ENCODE measurements at places on chromosomes 2 and 18. TPM values are rescaled to one million over a fixed set of nuclear protein-coding genes. Genes with fewer than 3 reads are reported as not detected.
A peak's percentile ranks its signal among the peaks of the same experiment; 100 is the strongest.

DNA sequence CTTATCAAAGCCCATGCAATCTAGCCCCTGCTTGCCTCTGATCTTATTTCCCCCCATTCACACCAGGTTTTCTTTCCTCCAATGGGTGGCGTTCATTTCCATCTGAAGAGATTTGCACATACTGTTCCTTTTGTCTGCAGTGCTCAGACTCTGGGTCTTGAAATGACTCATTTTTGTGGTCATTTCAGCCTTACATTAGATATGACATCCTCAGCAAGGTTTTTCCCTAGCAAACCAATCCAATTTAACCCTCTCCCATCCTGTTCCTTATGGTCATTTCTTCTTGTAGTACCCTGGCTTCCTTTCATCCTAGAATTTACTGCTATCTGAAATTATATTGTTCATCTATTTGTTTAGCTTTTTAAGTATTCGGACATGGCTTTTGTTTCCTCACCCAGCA, 42.5 kb upstream of the SCN1A start:
- H3K4me1 ChIP-seq: no peaks in the 10 kb centered on the region
- H3K27ac ChIP-seq: no peak overlapping the region
- H3K36me3 ChIP-seq: no peaks in the 10 kb centered on the region
- no peak overlapping the region for H3K4me3 ChIP-seq
- peaks cover 4% of the 10 kb centered on the region for H3K27me3 ChIP-seq

DNA sequence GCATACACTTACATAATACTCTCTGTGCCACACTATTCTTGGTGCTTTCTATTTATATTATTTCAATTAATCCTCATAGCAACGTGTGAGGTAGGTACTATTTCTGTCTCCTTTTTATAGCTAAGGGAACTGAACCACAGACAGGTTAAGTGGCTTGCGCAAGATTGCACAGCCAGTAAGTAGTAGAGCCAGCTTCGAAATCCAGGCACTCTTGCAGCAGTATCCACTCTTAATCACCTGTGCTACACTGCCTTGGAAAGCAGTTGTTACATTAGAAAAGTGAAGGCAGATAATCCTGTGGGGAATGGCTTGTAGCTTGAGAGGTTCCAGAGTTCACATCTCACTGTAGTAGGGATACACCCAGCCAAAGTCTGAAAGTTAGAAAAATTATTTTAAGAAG, 198.3 kb downstream of the LDLRAD4 start:
- no peak overlapping the region for H3K27ac ChIP-seq
- H3K27me3 ChIP-seq: no peaks in the 10 kb centered on the region
- H3K36me3 ChIP-seq: no peaks in the 10 kb centered on the region

DNA sequence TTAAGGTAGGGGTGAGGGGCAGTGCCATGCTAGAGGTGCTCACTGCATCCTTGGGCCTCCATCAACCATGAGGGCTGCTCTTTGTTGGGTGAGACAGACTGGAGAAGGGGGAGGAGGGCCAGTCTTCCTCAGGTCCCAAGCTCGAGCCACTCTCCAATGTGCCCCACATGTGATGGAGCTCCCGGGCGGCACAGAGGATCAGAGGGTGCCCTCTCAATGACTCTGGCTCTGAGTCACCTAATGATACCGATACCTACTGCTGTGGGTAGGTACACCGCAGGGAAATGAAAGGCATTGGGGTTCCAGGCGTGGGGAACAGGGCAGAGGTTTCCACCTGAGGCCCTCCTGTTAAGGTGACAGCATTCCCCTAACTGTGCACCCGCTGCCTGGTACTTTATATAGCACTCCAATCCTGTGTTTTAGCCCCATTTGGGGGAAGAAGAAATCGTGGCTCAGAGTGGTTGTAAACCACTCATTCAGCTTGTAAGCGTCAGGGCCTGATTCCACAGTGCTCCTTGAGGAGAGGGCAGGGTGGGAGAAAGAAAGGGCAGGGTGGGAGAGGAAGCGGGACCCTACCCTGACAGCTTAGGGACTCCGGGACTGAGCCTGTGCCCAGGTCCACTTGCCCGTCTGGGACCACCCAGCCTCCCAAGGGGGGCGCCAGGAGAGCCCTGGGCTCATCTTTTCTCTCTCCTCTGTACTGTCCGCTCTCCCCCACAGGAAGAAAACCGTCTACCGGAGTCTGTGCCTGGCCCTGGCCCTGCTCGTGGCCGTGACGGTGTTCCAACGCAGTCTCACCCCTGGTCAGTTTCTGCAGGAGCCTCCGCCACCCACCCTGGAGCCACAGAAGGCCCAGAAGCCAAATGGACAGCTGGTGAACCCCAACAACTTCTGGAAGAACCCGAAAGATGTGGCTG, 1.8 kb downstream of the B3GNT7 start:
- H3K36me3 ChIP-seq: no peaks in the 10 kb centered on the region
- H3K27me3 ChIP-seq: peaks cover 14% of the 10 kb centered on the region
- DNase-seq: no peak
- H3K4me3 ChIP-seq: no peak overlapping the region

DNA sequence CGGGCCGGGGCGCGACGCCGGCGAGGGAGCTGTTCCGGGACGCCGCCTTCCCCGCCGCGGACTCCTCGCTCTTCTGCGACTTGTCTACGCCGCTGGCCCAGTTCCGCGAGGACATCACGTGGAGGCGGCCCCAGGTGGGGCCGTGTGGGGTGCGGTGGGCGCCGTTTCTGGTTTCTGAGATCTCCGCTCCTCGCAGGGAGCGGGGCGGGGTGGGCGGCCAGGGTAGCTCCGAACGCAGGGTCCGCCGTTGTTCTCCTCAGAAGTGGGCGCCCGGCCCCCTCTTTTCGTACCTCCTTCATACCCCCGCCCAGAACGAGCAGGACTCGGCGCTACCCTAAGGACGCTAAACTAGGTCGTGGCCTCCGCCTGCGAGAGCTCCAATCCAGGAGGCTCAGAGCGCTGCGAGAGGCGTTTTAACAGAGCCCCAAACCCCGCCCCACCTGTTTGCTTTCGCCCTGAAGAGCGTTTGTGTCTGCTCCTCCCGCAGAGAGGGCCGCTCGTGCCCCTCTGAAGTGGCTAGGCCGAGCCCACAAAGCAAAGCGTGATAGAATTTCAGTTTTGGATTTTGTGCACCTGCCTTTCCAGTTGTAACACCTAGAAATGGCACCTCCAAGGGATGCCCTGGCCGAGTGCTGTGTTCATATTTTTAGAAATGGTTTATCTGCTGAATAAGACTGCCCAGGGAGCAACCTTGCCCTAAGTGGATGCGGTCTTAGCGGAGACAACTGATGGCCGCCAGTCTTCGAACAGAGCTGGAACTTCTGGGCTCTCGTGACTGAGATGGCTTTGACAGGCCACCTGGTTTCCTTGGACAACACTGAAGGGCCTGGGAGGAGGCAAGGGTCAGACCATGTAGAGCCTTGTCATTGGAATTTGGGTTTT, 626 bp downstream of the CAPN10 start:
- peaks cover 35% of the 10 kb centered on the region for H3K4me1 ChIP-seq
- DNase-seq: peak; percentile 55
- peak overlapping the region; percentile 70 for H3K27ac ChIP-seq
- no peaks in the 10 kb centered on the region for H3K27me3 ChIP-seq

REG3A gene
- not detected for total RNA-seq

- H3K27ac ChIP-seq: no peak overlapping the region
- no peaks in the 10 kb centered on the region for H3K36me3 ChIP-seq
- no peaks in the 10 kb centered on the region for H3K4me1 ChIP-seq
- no peaks in the 10 kb centered on the region for H3K27me3 ChIP-seq
- no peak overlapping the region for H3K4me3 ChIP-seq
Measured at GRCh38 chr18:48050176-48050575, 119.7 kb upstream of the SMAD2 start.

DNA sequence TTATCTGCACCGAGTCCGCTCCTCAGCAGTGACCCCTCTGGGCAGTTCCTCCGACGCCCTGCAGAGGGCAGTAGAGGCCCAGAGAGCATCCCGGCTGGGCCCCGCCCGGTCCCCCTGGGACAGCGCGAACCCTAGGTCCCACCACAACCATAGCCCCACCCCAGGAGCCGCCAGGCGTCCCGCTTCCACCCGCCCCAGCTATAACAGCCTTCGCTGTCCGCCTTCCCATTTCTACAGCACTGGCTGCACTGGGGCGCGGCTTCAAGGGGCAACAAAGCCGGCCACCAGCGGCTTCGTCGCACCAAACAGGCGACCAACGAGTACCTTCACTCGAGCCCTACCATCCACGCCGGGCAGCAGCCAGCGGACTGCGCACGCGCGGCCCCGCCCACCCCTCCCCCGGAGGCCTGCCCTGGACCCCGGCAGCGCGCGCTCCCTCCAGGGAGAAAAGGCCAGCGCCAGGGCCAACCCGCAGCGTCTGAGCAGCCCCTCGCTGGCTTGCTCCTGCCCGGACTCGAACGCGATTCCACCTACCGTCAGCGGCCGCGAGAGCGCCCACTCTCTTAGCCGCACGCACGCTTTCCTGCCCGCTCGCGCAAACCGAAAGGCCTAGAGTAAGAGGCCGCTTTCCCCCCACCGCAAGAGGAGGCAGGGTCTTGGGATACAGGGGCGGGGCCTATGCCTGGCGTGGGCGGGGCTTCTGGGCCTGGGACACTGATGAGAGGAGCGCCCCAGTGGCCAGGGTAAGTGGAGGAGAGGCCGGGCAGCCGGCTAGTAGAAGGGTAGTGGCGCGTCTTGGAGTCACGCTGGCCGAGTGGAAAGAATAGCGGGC, at the start of gene NHEJ1:
Gene NHEJ1 (minus strand): TSS at position 630 of the 832 bp plus-strand sequence. CDS start 2,453 bp downstream, outside the sequence.
- H3K4me1 ChIP-seq: peaks cover 13% of the 10 kb centered on the region
- no peaks in the 10 kb centered on the region for H3K27me3 ChIP-seq
- H3K27ac ChIP-seq: peak within 1 kb of the TSS; percentile 74
- H3K4me3 ChIP-seq: peak within 1 kb of the TSS; percentile 64
- peaks cover 19% of the 10 kb centered on the region for H3K36me3 ChIP-seq
- peak; percentile 89 for DNase-seq
